ENCODE measurements at places on chromosomes 6 and 20.

- no peak for DNase-seq
These were observed 754.7 kb upstream of the NRSN1 start for GRCh38 chr6:23371132-23371915.

DNA sequence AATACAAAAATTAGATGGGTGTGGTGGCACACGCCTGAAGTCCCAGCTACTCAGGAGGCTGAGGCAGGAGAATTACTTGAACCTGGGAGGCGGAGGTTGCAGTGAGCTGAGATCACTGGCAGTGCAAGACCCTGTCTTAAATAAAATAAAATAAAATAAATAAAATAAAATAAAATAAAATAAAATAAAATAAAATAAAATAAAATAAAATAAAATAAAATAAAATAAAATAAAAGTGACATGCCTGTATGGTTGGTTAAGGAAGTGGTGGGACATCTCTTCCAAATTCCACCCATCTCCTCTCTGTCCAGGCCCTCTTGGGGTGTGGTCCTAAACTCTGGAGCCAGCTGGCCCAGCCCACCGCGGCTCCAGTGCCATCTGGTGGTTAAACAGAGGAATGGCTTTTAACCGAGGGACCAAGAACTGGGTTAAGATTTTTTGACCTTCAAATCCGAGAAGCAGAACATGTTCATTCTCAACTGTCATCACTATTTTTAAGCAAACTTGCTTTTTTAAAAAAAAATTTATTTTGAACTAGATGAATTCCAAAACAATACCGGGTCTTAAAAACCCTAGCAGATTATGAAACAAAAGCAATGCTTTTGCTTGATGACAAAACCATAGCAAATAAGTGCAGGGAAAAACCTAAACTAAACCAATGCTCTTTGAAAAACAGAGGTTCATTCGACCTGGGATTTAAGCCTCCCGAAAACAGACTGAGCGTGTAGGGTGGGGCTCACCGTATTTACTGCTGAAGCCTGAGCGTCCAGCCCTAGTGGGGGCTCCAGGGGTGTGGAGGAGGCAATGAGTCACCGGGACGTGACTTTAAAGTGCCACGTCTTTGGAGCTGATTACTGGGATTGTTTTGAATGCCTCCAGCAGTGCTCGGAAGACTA is 68.8 kb downstream of the CDC5L start:
- peak; percentile 43 for DNase-seq

DNA sequence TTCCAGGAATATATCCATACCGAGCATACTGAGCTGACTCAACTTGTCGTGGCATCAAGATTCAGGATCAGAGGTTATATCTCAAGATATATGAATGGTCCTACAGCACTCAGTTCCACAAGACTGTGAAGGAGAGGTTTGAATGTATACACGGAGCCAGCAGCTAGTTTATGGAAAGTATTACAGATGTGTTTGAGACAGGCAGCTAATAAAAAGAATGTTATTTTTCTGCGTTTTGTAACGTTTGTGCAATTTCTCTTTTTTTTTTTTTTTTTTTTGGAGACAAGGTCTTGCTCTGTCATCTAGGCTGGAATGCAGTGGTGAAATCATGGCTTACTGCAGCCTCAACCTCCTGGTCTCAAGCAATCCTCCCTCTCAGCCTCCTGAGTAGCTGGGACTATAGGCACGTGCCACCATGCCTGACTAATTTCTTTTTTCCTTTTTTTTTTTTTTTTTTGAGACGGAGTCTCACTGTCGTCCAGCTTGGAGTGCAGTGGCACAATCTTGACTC is 3.4 kb upstream of the FAM110A start:
- DNase-seq, result peak; percentile 95

GRCh38 chr6:66993272-66993671 is 1286.2 kb upstream of the EYS start:
- no peak for DNase-seq

GRCh38 chr6:127858727-127859391 is 42.0 kb downstream of the THEMIS start:
- no peak for DNase-seq

GRCh38 chr6:106731843-106732160 is 102.4 kb downstream of the QRSL1 start:
- DNase-seq, result no peak

- DNase-seq, result peak; percentile 51
These were observed 2.7 kb upstream of the ESR1 start for GRCh38 chr6:151804585-151805285.

DNA sequence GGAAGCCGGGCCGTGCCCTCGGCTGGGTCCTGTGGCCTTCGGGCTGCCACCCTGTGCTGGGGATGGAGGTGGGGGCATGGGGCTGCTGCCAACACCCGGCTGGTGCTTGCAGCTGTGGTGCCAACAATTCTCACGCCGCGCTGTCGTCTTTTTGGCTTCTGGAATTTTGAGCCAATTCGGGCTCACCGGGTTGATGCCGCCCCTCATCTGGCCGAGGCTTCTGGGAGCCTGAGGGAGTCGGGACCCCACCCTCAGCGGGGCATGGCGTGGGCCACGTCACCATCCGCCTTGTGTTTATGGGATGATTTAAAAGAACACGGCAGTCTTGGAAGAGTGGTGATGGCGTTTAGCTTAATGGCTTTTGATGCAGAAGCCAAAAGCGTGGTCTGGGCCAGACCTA is 8.7 kb upstream of the NPBWR2 start:
- DNase-seq, result no peak

DNA sequence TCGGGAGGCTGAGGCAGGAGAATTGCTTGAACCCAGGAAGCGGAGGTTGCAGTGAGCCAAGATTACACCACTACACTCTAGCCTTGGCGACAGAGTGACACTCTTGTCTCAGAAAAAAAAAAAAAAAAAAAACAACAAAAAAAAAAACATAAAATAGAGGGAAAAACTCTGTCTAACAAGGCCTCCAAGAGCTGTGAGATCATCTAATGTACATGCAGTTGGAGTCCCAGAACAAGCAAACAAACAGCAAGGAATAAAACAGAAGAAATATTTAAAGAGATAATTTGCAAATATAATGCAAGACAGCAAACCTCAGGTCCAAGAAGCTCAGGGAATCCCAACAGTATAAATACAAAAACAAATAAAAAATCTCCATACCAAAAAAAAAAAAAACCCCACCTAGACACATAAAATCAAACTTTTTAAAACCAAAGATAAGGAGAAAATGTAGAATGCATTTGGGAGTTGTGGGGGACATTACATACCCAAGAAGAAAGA is 35.0 kb upstream of the CCR6 start:
- no peak for DNase-seq

DNA sequence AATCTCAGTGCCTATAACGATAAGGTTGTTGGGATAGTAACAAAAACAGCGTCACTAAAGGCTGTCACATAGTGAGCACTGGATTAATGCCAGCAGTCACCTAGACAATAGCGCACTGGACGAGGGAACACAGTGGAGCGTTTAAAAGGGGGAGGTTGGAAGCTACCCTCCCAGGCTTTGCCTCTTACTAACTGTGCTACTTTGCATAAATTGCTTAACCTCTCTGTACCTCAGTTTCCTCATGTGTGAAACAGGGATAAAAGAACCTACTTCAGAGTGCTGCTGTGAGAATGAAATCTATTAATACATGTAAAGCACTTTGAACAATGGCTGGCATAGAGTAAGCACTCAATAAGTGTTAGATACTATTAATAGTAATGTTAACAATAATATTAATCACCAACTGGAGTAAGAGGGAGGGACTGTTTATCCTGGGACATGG is 10.5 kb downstream of the BCL2L1 start:
- no peak for DNase-seq

DNA sequence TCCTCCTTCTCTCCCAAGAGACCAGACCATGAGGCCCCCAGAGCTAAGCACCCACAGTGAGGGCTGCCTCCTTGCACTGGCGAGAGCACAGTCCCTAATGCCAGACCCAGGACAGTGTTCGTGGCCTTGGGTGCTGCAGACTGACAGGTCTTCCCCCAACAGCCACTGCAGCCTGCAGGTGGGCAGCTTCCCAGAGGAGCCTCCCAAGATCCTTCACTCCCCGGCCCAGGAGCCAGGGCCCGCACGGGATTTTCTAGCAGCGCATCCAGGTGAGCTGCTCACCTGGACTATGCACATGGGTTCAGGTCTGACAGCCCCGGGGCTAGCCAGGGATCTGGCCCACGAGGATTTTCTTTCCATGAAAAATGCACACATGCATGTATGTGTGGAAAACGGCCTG is 41.7 kb downstream of the SUMO4 start:
- no peak for DNase-seq

- DNase-seq, result peak; percentile 71
These were observed 48.1 kb upstream of the SMLR1 start for GRCh38 chr6:130778946-130779657.

GRCh38 chr6:158474961-158475343 is 84.9 kb upstream of the TMEM181 start:
- peak; percentile 25 for DNase-seq

GRCh38 chr6:54057058-54057457 is 54.2 kb upstream of the MLIP start:
- DNase-seq, result no peak

GRCh38 chr6:151702851-151703658 is 104.4 kb upstream of the ESR1 start:
- no peak for DNase-seq

- DNase-seq, result no peak
These were observed 17.6 kb downstream of the PHACTR2 start for GRCh38 chr6:143695130-143695968.

- DNase-seq, result no peak
These were observed 578.6 kb downstream of the RFPL4B start for GRCh38 chr6:112925702-112926101.

DNA sequence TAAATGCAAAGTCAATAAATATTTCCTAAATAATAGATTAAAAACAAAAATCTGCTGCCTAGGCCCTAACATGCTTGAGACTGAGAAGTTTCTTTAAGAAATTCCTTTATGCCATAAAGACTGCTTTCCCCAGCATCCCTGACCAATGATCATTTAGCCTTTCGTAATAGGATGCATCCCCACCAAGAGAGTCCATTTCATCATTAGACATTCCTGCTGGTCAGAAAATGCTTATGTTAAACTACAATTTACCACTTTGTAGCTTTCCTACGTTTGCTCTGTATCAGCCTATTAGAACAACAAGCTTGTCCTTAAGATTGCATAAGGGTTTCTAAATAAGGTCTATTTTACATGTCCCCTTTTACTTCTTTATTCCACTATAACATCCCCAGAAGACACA is 59.8 kb upstream of the HSF2 start:
- DNase-seq, result peak; percentile 74

DNA sequence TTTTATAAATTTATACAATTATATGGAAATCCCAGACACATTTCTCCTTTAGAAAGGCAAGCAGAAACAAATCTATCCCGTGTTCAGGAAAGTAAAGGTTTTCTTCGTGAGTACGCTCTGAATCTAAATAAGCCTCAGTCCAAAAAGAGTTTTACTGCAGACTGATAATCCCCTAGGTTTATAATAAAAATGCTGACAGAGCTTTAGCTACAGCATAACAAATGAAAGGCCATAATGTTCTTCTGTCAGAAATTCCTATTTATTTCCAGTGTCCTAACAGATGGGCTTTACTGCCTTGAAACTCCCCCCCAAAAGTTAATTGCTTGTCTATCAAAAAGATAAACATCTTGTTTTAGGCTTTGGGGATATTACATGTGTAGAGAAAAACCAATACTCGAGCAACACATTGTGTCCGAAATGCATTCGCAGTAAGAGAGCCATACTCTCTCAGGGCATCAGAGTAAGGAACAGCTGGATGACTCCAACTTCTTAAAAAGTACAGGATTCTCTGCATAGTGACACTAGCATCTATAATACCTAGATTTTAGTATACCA is 109.0 kb downstream of the PRKN start:
- DNase-seq, result no peak

DNA sequence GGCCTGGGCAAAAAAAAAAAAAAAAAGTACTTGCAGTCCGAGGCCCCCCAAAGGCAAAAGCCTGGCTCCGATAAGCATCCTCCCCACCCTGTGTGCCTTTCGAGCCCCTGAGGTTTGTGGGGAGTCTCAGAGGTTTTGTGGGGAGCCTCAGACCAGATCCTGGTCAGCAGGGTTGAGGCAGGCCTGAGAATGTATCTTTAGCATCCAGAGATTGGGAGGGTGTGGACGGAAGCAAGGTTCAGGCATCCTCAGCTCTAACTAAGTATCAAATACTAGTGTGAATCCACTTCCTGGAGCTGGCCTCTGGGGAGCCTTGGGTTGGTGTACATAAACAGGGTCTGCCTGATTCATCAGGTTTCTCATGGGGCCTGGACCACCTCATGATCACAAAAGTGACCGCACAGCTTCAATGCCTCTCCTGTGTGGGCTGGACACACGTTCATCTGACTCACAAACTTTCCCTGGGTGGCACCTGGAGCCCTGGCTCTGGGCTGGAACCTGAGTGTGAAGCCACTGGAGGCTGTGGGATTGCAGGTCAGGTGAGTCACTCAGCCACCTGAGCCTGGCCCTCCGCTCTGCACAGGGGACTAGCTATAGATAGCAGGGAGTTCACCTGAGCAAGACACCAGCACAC is 24.4 kb downstream of the PCMTD2 start:
- no peak for DNase-seq

DNA sequence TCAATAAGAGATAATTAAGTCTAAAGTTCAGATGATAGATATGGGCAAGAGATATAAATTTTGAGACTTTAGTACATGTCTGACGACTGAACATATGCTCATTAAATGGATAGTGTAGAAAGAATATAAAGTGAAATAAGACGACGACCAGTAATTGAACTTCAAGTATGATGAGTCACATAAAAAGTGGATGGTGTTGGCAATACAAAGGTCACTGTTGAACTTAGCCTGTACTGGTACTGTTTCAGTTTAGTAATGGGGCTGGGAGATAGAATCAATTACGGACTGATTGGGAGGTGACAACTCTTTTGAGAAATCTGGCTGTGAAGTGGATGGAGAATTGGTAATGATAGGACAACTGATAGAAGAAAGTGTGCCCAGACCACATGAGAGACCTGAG is 68.1 kb downstream of the IBTK start:
- no peak for DNase-seq

GRCh38 chr6:38646166-38646878 is 6.6 kb upstream of the BTBD9 start:
- no peak for DNase-seq

DNA sequence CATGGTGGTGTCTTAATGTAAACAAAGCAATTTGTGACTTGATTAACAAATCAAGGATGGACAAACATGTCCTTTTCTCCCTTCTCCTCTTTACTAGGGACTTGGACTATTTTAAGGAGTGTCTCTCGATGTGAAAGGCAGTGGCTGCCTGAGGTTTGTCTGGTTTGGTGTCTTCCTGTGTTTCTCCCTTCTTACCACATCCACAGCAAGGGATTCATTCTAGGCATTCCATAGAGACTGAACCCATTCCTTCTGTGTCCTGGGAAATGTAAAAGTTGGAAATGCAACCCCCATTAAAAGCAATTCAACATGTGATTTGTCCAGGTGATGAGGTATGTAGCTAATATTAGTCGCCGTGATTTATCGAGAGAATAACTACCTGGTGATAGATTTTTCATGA is 15.9 kb downstream of the NRN1 start:
- DNase-seq, result no peak

- no peak for DNase-seq
These were observed 985.1 kb downstream of the HACE1 start for GRCh38 chr6:103874575-103874974.

Data from fibroblast of gingiva (primary cell).